ENCODE measurements at places on chromosomes 6 and 20.

- peak; percentile 68 for DNase-seq
These were observed 116.3 kb downstream of the OR2B2 start for GRCh38 chr6:27795697-27796494.

- DNase-seq: no peak
These were observed 318.8 kb downstream of the ZFAND3 start for GRCh38 chr6:38138374-38138773.

GRCh38 chr6:153801917-153802316 is 237.1 kb upstream of the OPRM1 start:
- DNase-seq: no peak

GRCh38 chr20:825710-826421 is 7.6 kb upstream of the FAM110A start:
- no peak for DNase-seq

- no peak for DNase-seq
These were observed 43.8 kb downstream of the RALGAPA2 start for GRCh38 chr20:20668639-20669038.

DNA sequence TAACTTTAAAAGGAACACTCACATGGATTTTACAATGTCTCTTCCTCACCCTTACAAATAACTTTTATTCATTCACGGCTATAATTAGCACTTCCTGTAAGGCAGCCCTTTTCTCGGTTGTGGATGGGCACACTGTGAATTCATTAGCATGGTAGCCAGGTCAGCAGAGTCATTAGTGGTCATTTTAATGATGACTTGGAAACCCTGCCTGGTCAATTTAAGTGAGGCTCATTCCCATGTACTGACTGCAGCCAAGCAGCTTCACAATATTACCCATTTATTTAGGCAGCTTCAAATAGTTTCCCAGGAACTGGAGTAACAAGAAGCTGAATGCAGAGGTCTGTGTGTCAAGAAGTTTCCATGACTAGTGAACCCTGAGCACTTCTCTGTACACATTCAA is 248.8 kb downstream of the KHDC1L start:
- no peak for DNase-seq

GRCh38 chr6:36756786-36757185 is 59.2 kb downstream of the RAB44 start:
- DNase-seq: no peak

- DNase-seq: no peak
These were observed 231.5 kb upstream of the SUPT3H start for GRCh38 chr6:45609141-45609638.

DNA sequence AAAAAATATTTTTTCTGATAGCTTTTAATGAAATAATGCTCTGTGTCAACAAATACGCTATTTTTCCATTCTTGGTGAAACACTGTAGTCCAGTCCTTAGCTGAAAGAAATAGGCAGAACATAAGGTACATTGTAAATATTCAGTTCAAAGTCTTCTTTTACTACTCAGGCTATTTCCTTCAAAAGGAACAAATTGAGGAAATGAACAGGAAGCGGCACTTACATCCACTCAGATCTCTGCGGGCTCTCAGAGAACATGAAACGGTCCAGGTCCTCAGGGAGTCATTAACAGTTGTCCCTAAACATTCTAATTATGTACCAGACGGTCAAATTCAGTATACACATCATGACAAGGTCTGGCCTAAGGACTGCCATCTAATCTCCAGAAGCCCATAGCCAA is 212.6 kb downstream of the KIF16B start:
- DNase-seq: no peak

GRCh38 chr20:43921227-43921780 is 6.7 kb downstream of the TOX2 start:
- no peak for DNase-seq

DNA sequence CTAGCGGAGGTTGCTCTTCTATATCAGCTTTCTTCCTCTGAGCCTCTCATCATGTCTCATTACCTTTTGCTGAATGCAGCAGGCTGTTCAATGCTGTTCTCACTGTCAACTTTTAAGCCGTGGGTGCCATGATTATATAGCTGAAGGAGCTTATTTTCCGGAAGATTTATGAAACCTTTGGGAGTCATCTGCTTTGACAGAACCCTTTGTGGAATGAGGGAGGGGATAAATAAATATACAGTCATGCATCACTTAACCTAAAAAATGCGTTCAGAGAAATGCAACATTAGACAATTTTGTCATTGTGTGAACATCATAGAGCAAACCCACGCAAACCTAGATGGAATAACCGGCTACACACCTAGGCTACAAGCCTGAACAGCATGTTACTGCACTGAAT is 102.2 kb upstream of the AKAP12 start:
- no peak for DNase-seq

DNA sequence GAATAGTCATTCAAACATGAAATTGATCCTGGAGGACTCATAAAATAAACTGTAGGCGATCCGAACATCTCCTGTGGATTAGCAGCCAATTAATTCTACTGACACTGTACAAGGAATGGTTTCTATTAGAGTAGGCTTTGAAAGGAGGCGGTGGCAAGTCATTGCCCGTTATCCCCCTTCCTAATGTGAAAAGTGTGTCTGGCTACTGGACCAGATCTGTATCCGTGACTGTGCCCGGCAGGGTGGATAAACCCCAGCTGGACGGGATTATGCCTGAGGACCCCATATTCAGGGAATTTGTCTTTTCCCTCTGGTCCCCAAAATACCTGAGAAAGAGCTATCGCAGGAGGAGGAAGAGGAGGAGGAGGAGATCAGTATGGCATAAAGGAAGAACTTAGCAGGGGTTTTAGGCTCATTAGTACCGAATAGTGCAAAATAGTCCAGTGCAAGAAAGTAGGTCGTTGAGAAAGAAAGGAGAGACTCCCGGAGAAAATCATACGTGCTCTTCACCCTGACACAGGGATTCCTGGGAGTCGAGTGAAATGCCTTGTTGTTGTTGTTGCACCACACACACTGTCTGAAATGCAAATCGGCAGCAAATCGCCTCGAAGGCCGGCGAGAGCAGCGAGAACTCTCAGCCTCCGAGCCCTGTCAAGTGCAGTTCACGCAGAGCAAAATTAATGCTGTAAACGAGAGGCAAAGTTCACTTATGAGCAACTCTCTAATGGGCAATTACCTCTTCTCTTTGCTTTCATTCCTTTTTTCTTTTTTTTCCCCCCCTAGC is 178.9 kb upstream of the ARID1B start:
- no peak for DNase-seq

DNA sequence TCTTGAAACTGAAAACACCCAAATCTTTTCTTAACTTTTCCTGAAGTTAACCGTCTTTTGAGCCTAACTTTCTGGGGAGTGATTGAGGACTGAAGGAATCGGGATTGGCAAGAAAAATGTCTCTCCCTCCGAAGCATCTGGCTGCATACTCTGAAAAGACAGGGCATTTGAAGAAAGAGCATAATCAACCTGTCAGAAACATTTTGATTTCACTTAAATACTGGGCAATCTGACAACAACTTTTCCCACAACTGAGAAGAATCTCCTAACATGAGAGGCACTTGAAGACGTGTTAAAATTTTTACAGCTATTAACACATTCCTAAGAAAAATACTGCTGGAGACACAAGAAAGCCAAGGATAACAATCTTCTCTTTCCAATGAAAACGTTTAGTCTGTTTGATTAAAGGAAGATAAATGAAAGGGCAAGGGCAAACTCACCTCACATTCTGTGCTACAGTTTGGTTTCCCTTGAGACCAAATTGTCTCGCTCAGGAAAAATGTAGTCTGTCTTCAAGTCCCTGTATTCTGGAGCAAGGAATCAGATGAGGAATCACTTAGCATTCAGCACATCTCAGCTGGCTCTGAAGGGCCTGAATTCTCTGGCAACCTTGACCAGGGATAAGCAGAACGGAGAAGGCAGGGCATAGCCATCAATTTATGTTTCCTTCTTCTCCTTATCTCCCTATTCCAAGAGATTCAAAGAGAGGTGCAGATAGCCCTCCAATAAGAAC is 76.1 kb downstream of the TBX18 start:
- no peak for DNase-seq

- no peak for DNase-seq
These were observed 17.1 kb downstream of the ALDH8A1 start for GRCh38 chr6:134932535-134933470.

- no peak for DNase-seq
These were observed 87.1 kb downstream of the ERMARD start for GRCh38 chr6:169838346-169839028.

DNA sequence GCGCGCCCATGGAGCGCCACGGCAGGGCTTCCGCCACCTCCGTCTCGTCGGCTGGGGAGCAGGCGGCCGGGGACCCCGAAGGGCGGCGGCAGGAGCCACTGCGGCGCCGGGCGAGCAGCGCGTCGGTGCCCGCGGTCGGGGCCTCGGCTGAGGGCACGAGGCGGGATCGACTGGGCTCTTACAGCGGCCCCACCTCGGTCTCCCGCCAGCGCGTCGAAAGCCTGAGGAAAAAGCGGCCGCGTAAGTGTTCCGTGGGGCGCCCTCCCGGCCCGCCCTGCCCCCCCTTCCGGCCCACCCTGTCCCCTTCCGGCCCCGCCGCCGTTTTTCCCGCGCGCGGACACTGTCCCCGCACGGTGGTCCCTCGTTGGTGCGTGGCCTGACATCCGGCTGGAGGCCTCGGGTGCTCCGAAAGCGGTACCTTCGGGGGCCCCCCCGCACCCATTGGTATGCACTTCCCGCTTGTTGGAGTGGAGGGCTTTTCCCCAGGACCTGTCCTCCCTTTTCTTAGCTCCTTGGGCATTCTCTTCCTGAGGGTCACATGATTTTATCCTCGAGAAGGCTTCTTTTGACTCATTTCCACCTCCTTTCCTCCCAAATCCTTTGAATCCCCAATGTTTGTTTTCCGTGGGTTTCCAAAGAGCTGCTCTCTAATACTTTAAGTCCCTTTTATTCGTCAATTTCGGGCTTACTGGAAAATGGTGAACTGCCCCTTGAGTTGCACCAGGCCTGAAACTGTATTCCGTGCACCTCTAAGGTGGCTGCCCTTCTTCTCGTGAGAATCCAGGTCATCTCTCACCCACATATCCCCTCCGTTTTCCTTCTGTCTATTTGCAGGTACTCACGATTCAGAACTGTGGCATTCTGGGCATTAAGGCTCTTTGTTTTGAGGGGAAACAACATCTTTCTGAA is 556 bp downstream of the PANK2 start:
- peak; percentile 48 for DNase-seq

GRCh38 chr20:13142143-13142542 is 78.9 kb upstream of the ISM1 start:
- DNase-seq: no peak

DNA sequence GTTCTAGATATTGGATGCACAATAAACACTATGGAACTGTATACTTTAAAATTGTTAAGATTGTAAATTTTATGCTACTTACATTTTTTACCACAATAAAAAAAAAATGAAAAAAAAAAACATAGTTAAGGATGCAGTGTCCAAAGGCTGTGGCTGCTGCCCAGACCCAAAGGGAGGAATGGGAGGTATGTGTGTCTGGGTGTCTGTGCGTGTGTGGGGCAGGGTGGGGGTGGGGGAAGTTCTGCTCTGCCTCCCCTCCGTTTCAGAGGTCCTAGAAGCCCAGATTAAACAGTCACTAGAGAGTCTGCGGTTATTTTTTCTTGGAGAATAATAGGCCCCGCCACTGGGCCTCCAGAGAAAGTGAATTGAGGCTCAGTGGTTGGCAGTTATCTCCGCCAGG is 136.4 kb upstream of the ARMC2 start:
- DNase-seq: no peak

GRCh38 chr6:37048851-37049757 is 43.6 kb downstream of the FGD2 start:
- peak; percentile 82 for DNase-seq

GRCh38 chr6:20839630-20840029 is 305.4 kb downstream of the CDKAL1 start:
- DNase-seq: no peak

DNA sequence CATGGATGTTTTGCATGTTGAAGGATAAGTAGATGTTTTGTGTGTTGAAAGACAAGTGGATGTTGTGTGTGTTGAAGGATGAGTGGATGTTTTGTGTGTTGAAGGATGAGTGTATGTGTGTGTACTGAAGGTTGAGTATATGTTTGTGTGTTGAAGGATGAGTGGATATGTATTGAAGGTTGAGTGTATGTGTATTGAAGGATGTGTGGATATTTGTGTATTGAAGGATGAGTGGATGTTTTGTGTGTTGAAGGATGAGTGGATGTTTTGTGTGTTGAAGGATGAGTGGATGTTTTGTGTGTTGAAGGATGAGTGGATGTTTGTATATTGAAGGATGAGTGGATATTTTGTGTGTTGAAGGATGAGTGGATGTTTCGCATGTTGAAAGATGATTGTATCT is 325.0 kb downstream of the CDH4 start:
- no peak for DNase-seq

GRCh38 chr6:37867756-37868446 is 48.4 kb downstream of the ZFAND3 start:
- DNase-seq: no peak

- peak; percentile 6 for DNase-seq
These were observed 2.8 kb downstream of the SERPINB9 start for GRCh38 chr6:2900221-2900807.

DNA sequence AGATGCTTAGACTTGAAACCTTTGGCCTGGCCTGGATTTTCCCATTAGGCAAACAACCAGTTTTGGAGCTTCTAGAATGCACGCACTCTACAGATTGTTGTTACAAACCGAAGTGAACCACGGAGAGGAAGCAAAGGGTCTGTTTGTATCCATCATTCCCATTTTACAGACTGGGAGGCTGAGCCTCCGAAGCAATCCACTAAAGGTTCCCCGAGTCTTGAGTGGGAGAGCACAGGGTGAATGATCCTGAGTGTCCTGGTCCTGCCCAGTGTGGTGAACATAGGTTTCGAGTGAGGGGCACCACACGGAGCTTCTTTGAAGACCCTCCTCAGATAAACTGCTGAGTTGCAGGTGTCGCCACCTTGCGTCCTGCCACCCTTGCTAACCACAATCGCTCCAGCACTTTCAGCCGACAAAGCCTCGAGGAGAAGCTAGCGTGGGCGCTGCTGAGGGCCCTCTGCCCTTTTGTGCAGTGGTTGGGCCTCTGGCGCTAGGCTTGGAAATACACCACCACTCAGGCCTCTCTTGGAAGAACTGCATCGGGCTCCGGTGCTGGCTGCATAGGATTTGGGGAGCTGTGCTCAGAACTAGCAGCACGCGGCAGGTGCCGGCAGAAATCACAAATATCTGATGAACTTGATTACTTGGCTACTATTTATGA is 1.4 kb upstream of the PRDM13 start:
- DNase-seq: no peak

- DNase-seq: peak; percentile 4
These were observed 34.6 kb downstream of the FBXO5 start for GRCh38 chr6:152948150-152948768.

- no peak for DNase-seq
These were observed 56.2 kb downstream of the ADNP start for GRCh38 chr20:50874758-50875665.

All from CD4-positive, alpha-beta T cell treated with Interleukin-17A for 4 hours (primary cell).